ENCODE measurements at places on chromosomes 4 and X.

GRCh38 chr4:88597970-88598660 is 5.8 kb downstream of the HERC3 start:
- DNase-seq = no peak

DNA sequence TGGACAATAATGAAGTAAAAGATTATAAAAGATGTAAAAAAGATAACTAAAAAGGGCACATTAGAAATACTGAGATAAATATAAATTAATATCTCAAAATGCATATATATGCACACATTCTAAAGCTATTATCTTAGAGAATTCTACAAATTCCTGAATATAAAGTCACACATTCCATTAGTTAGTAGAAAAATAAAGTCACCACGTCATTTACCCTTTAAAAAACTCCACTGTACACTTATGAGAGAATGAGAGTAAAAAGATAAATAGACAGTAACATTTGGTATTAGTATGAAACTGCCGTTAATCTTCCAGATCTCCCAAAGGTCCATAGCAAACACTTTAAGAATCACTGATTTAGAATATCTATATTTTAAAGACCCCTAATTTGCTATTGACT is 67.2 kb upstream of the IL15 start:
- DNase-seq = no peak

GRCh38 chrX:69109706-69110105 is 55.5 kb downstream of the PJA1 start:
- no peak for DNase-seq

DNA sequence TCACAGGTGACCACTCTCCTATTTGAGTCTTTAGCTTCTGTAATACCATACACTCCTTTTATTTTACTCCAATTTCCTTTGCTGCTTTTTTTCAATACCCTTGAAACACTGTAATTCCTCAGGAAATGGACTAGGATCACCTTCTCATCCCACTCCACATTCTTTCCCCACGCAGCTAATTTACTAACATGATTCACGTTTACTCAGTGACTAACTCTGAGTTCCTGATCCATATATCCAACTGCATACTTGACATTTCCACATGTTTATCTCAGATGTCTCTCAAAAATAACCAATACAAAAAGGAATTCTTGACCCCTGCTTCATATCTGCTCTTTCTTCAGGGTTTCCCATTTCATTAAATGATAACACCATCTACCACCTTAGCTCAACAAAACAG is 19.9 kb downstream of the RPS6KA6 start:
- no peak for DNase-seq

- DNase-seq = no peak
These were observed 148.3 kb downstream of the MAML3 start for GRCh38 chr4:140005699-140006098.

DNA sequence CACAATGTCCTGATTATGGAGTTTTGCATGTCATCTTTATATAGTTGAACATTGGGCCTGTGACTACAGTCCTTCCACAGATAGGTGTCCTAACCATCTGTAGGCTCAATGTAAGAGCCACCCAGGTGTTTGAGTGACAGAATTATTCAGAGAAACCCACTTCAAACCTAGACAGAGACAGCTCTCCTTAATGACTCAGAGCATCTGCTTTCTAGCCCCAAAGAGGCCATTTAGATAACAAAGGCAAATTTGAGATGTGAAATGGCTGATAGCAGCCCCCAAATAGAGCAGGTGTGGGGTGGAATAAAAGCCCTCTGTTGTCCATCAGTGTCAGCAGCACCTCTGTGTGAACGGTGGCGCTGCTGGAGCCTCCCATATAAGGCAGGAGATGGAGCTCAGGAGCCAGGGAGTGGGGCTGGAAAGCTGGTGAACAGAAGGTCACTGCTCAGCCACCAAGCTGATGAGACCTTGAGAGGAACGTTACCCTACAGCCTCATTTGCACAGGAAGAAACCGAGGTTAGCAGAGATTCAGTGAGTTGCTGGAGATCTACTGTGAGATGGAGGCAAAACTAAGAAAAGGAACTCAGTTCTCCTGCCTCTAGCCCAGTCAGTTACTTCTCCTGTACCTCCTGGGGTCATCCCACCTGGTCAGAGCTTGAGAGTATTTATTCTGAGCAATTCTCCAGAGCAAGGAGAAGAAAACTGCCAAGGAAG is 153.3 kb upstream of the LNX1 start:
- no peak for DNase-seq

- no peak for DNase-seq
These were observed 81.4 kb downstream of the ANTXR2 start for GRCh38 chr4:79991601-79992000.

DNA sequence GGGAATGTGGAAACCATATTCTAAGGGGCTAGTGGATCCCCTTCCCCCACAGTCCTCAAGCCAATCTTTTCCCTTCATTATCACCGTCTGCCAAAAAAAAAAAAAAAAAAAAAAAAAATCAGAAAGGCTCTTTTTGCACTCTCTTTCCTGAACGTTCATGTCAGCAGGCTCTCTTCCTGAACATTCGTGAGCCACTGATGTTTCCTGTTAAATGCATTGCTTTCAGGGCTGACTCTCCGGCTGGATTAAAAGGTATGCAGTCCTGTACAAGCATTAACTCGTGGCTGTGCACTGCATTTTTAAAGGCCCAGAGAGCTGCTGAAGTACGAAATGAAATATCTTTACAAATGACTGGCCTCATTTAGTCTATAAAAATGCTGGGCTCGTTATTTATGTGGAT is 34.0 kb upstream of the TSPAN5 start:
- no peak for DNase-seq

GRCh38 chrX:4971646-4972045 is 1257.0 kb downstream of the NLGN4X start:
- DNase-seq = no peak

- DNase-seq = no peak
These were observed 145.2 kb upstream of the FTHL17 start for GRCh38 chrX:31217084-31217483.

- DNase-seq = no peak
These were observed 25.5 kb downstream of the DCUN1D4 start for GRCh38 chr4:51868449-51868847.

GRCh38 chr4:23084559-23085248 is 392.0 kb downstream of the GBA3 start:
- no peak for DNase-seq

DNA sequence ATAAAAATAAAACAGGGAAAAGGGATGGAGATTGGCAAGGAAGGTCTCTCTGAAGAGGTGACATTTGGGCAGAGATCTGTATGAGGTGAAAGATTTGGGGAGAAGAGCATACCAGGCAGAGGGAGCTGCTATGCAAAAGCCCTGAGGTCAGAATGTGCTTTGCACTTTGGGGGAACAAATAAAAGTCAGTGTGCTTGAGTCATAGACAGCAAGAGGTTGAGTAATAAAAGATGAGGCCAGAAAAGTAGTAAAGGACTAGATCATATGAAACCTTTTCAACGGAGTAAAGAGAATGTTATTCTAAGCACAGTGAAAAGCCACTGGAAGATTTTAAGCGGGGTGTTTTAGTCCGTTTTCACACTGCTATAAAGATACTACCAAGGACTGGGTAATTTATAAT is 76.5 kb upstream of the TEX13A start:
- no peak for DNase-seq

DNA sequence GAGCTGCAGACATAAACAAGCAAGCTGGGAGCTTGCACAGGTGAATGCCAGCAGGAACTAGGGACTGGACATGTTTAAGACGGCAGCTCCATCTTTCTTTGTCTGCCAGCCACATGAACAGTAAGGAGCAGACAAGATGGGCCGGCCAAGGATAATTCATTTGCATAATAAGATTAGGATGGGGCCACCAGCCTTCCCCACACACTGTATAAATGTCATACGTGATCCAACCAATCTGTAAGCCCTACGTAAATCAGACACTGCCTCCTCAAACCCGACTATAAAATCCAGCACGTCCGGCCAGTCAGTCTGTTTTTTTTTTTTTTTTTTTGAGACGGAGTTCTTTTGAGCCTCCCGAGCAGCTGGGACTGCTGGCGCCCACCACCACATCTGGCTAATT is 75.6 kb upstream of the BOD1L1 start:
- DNase-seq = no peak

Measured in mucosa of descending colon (tissue), 3 donors.